ENCODE measurements at places on chromosomes 6 and 20. TPM values are rescaled to one million over a fixed set of nuclear protein-coding genes. Genes with fewer than 3 reads are reported as not detected.

NUS1 gene
- total RNA-seq = 42.1 TPM

FAM83C gene
- not detected for total RNA-seq

SLC39A7 gene
- total RNA-seq = 202 TPM

PDYN gene
- total RNA-seq = 0.19 TPM

RHAG gene
- total RNA-seq = not detected

TRIM26 gene
- total RNA-seq = 46.3 TPM

VSX1 gene
- not detected for total RNA-seq

MLIP gene
- 0.43 TPM for total RNA-seq

ASIP gene
- not detected for total RNA-seq

PCK1 gene
- total RNA-seq = 4.7 TPM

CYP21A2 gene
- 0.14 TPM for total RNA-seq

FITM2 gene
- 7.1 TPM for total RNA-seq

GSTA2 gene
- 25.3 TPM for total RNA-seq

SLC22A2 gene
- total RNA-seq = not detected
